ENCODE measurements at places on chromosomes 6 and 20.

GRCh38 chr6:63817492-63818050 is 182.0 kb downstream of the PHF3 start:
- DNase-seq: no peak

GRCh38 chr6:4790158-4790899 is 14.1 kb downstream of the CDYL start:
- DNase-seq: no peak

DNA sequence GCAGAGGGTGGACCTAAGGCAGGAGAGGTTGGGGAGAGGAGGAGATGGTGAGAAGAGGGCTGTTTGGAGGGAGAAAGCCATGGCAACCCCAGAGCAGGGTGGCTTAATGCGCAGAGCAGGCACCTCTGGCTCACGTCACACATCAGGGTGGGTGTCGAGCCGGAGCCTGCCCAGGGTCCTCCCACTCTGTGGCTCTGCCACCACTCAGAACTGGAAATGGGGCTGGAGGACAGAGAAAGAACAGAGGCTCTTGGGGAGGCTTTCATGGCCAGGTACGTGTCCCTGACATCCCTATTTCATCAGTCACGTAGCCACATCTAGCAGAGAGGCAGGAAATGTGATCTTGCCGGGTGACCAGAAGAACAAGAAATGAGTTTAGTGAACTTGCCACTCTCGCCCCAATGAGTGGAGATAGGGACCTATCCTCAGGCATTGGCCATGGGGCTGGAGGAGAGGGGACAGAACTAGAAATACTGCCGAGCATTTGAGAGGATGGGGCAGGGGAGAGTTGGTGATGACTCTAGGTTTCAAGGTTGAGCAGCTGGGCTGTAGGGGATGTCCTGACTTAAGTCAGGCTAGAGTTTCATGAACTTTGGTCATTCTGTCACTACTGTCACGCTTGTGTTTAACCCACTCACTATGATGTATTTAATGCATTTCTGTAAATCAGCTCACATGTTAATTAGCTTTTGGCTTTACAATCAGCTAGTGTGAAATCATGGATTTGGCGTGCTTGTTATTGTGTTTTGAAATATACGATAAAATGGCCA is 52.7 kb downstream of the CDH26 start:
- DNase-seq: no peak

DNA sequence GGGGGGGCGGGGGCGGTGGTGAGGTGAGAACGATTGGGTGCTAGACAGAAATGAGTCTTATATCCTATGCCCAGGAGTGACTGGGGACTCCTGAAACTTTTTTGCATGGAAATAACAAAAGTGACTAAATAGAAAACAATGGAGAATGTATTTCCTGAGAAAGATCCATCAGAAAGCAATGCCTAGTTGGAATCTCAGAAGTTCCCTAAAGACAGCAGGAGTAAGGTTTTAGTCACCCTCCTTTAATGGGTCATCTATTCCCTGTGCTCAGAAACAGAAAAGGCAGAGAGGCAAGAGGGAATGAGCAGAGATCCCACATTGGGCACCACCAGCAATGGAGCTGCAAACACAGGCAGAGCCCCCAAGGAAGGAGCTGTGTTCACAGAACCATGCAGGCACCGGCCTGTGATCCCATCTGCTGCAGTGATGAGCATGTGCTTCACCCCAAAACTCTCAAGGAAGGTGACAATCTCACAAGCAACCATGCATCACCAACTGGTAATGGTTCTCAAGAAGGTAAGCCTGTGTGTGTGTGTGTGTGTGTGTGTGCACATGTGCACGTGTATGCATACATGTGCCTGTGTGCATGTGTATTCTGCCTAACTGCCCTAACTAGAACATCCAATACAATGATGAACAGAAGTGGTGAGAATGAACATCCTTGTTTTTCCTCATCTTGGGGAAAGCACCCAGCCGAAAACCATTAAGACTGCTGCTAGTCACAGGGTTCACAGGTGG is 168.4 kb downstream of the WDR27 start:
- no peak for DNase-seq

- DNase-seq: no peak
These were observed 95.7 kb upstream of the HMGCLL1 start for GRCh38 chr6:55674672-55675071.

GRCh38 chr6:143803769-143804568 is 39.2 kb upstream of the LTV1 start:
- DNase-seq: no peak

DNA sequence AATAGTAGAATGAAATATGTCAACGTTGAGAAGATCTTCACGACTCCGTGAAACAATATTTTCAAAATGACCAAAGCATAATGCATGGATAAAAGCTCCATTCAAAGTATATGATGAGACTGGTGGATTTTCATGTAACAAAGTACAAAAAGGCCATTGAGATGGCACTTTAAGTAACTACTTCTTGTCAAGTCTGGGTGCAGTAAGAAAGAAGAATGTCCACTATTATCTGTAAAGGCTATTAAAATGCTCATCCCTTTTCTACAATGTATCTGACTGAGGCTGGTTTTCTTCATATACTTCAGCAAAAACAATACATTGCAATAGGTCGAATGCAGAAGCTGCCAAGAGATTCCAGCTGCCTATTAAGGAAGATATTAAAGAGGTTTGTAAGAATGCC is 457.4 kb downstream of the PKHD1 start:
- DNase-seq: no peak

- DNase-seq: no peak
These were observed 282.9 kb upstream of the RUNX2 start for GRCh38 chr6:45045253-45045601.

DNA sequence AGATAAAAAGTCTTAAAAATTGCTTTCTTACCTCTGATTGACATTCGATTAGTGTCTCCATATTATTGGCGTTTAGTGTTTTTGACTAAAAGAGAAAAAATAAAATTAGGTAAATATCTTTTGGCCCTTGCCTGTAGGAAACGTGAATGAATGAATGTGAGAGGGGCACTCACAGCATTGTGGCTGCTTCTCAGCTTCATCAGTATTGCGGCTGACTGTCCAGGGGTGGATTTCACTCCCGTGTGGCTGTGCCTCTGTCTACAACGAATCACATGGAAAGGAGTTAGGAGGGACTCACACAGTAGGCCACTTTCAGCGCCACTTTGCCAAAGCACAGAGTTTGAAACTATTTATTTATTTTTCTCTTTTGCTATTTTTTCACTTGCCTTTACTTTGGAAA is 844 bp downstream of the TAGAP start:
- no peak for DNase-seq

DNA sequence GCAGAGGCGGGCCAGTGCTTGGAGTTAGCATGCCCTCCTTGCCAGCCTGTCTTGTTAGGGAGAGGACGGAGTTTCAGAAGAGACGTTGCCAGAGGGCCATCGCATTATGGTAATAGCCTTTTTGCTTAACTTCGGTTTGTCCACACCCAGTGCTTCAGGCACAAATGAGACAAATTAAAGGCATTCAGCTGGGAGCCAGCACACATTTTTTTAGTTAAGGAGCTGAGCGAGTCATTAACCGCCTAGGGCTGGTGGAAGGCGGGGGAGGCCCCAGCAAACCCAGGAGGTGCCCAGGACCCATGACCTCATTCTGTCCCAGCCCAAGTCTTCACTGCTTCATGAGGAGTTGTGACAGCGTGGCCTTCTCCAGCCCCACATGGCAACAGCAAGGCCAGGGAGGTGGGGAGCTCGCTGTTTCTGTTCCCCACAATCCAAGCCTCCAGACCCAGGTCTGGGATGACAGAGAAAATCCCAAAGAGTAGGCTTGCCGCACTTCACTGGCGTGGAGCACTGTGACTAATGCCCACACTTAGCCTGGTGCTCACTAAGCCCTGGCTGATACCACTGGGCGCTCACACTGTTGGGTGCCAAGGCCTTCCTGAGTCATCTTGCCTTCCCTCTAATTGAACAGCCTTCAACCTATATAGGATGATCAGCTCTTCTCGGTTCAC is 237.1 kb downstream of the ANKRD60 start:
- no peak for DNase-seq

Measured in NCI-H2227 treated with DMSO at 0.1 percent for 48 hours (cell line).